ENCODE measurements at places on chromosomes 11 and 22.

- DNase-seq, result peak; percentile 8
Measured at GRCh38 chr11:79076526-79077115, 364.2 kb downstream of the TENM4 start.

DNA sequence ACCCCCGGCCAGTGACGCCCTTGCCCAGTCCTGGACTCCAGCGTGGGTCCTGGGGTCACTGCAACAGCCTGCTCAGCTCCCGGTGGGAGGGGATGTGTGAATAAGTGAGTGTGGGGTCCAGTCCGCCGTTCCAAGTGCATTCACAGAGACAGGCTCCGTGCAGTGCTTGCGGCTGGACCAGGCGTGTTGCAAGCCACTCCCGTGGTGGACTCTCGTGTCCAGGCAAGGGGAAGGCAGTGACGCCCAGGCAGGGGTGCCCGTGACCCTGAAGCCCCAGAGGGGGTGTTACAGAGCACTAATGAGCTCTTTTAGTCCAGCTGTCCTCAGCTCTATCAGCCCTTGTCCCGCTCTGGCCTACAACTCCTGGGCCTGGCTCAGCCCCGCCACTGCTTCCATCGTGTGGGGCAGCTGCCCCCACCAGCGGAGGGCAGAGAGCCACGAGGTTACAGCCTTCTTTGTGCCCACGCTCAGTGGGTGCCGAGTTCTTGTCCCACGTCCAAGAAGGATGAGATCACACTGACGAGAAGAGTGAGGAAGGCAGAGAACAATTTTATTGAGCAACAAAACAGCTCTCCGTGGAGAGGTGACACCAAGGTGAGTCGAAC lies 1807.5 kb downstream of the LRRC4C start:
- DNase-seq, result no peak

GRCh38 chr11:19445771-19446170 lies 205.0 kb upstream of the E2F8 start:
- DNase-seq, result no peak

DNA sequence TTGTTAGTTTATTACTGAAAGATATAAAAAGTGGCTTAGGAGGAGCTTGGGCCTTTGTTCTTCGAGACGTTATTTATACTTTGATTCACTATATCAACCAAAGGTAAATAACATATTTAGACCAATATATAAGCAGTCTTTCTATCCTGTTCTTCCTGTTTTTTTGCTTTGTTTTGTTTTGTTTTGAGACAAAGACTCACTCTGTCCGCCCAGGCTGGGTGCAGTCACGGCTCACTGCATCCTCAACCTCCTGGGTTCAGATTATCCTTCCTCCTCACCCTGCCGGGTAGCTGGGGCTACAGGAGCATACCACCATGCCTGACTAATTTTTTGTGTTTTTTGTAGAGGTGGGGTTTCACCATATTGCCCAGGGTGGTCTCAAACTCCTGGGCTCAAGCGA lies 66.8 kb downstream of the ATM start:
- no peak for DNase-seq

- DNase-seq, result no peak
Measured at GRCh38 chr22:49894322-49895054, 23.8 kb downstream of the ALG12 start.

DNA sequence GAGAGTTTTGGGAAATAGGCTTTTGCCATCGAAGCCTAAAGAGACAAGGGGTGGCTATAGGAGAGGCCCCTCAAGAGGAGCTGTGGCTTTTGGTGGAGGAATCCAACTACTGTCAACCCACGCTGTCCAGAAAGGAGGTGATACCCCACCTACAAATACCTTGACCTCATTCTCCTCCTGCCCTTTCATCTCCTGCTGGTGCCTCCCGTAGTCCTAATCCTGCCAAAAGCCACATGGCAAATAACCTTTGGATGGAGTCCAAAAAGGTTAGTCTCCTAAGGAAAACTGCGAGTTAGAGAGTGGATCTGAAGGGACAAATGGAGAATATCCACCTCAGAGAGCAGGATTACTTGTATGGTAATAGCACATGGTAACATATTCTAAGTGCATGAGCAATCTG lies 112.7 kb downstream of the PDE3B start:
- no peak for DNase-seq

GRCh38 chr22:42585096-42585495 lies 29.6 kb downstream of the POLDIP3 start:
- DNase-seq, result no peak

DNA sequence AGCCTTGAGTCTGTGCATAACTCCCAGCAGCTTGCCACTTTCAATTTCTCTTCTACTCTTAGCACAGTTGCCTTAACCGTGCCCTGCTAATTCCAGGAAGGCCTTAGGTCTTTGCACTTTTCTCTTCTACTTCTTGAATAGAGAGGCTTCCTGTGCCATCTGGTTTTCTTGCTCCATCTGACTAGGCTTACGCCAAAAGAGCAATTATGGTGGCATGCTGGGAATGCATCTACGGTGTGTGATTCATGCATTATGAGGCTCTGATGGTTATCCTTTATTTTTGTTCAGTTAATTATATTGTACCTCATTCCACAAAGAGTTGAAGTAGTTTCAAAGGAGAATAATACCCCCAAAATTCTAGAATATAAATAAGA lies 29.4 kb downstream of the SIK2 start:
- DNase-seq, result no peak

DNA sequence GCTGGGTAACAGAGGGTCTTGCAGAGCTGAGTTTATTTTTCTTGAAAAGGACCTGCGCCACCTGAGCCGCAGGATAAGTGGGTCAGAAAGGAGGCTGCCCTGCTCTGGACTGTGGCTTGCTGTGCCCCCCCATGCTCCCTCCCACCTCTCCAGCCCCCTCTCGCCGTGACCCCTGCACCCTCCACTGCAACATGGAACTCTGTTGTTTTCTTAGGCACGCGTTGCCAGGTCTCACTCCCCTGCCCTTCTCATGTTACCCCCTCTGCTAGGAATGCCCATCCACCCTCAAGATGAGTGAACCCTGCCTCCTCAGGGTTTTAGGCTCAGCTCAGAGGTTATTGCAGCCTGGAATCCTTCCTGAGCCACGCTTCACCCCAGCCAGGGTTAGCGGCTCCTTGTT lies 10.8 kb downstream of the ETS1 start:
- DNase-seq, result no peak

- DNase-seq, result no peak
Measured at GRCh38 chr11:70494559-70495350, 96.4 kb downstream of the CTTN start.

- DNase-seq, result no peak
Measured at GRCh38 chr22:27409299-27409698, 392.3 kb downstream of the MN1 start.

DNA sequence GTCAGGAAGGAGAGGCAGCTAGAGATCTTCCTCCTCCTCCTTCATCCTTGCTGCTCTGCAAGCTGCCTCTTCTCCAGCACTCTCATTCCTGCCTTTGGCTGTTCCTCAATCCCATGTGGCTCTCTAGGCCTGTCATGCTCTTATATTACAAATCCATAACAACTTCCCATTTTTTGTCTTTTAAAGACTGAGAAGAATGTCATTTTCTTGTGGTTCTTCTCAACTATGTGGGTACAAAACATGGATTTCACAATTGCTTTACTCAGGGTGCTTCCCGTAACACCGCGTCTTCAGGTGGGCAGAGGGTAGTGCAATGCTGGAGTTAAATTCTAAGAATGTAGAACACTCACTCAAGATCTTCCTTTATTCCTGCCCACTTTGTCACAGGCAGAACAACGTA lies 6.8 kb upstream of the CAT start:
- DNase-seq, result no peak

- DNase-seq, result no peak
Measured at GRCh38 chr22:22810471-22810870, 77.1 kb upstream of the IGLL5 start.

DNA sequence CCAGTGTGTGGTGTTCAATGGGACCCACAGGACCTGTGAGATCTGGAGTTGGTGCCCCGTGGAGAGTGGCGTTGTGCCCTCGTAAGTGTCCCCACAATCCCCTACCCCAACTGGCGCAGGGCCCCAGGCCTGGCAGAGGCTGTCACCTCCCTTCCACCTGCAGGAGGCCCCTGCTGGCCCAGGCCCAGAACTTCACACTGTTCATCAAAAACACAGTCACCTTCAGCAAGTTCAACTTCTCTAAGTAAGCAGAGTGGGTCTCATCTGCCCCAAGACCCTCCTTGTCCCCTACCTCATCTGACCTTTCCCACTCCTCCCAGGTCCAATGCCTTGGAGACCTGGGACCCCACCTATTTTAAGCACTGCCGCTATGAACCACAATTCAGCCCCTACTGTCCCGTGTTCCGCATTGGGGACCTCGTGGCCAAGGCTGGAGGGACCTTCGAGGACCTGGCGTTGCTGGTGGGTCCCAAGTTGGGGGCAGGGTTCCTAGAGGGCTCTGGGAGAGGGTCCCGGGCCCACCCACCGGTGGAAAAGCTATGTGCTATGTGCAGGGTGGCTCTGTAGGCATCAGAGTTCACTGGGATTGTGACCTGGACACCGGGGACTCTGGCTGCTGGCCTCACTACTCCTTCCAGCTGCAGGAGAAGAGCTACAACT lies 8.1 kb downstream of the P2RX6 start:
- no peak for DNase-seq

DNA sequence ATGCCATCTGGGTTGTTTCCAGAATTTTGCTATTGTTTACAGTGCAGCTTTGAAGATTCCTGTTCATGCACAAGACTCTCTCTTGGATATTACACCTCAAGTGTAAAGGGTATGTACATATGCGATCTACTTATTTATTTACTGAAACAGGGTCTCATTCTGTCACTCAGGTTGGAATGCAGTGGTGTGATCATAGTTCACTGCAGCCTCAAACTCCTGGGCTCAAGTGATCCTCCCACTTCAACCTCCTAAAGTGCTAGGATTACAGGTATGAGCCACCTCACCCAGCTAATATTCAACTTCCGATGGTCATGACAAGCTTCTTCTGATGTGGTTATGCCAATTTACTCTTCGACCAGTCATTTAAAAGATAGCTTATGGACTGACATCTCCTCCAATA lies 158.1 kb upstream of the PITPNB start:
- DNase-seq, result no peak

DNA sequence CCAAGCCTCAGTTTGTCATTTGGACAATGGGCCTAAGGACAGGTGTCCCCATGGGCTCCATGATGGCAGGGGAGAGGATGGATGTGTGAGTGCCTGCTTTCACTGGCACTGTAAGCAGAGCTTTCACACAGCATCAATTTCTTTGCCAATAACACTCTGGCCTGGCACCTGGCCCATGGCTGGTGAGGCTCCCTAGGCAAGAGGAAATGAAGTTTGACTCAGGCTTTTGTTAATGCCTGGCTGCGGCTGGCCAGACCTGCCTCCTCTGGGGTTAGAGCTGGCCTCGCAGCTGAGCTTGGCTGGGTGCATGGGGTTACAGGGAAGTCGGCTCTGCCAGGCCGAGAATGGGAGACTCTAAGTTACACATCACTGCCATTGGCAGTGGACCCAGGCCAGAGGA lies 30.0 kb upstream of the SEZ6L start:
- DNase-seq, result no peak

GRCh38 chr11:125281831-125282595 lies 117.5 kb downstream of the PKNOX2 start:
- no peak for DNase-seq

- DNase-seq, result no peak
Measured at GRCh38 chr11:61775606-61776554, 16.5 kb downstream of the TMEM258 start.

DNA sequence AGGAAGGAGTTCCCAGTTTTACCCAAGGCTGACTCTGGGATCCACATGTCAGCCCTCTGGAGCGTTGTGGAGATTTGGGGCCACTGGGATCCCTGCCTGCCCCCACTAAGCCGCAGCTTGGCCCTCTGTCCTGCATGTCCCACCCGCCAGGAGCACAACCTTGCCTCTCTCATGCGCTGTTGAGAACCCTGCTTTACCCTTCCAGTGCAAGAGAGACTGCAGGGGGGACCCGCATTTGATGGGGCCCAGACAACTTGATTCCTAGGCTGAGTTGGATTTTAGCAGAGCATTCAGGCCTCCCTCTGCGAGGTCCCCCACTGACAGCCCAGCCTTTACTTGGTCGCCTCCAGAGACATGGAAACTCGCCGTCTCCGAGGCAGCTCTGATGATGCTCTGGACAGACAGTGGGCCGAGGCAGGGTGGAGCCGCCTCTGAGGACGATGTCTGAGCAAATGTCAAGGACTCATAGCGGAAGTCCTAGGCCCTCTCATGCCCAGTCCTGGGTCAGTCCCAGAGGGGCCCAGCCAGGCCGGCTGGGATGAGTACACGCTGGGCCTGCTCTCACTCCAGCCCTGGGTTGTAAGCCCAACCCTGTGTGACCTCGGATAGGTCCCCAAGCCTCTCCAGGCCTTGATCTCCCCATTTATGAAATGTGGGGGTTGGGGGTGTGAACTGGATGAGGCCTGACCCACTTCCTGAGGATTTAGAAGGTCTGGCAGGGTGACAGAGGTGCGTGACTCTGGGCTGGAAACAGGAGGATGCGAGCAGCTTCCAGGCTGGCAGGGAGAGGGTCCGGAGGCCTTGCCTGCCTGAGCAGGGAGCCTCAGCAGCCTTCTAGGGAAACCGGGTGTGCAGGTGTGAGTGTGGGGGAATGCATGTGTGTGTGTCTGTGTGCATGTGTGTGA lies 630 bp downstream of the CD5 start:
- DNase-seq, result no peak

DNA sequence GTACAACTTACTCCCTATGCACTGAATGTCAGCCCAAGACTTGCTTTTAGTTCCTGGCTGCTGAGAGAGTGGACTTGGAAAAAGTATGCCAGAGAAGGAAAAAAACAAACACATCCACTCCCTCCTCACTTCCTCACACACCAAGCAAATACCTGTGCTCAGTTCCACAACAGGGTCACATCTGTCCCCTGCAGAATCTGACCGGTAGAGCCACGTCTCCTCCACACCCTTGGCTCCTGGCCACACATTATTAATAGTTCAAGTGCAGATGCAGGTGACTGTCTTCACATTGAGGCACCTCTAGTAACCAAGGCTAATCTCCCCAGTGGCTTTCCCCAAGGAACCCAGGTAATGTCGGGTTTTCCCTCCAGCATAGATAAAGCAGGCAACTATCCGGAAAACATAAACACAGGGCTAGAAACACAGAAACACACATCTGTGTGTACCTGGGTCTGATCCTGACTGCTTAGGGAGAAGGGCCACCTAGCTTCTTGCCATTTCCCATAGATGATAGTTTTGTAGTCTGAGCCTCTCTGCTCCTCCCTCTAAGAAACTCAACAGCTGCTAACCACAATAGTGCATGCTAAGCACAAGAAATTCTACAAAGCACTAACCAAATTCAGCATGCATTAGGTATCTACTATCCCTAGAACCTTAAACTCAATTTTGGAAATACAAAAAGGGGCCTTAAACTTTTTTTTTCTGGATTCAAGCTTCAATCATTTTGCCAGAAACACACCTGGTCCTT lies 10.2 kb downstream of the SYTL2 start:
- DNase-seq, result no peak

DNA sequence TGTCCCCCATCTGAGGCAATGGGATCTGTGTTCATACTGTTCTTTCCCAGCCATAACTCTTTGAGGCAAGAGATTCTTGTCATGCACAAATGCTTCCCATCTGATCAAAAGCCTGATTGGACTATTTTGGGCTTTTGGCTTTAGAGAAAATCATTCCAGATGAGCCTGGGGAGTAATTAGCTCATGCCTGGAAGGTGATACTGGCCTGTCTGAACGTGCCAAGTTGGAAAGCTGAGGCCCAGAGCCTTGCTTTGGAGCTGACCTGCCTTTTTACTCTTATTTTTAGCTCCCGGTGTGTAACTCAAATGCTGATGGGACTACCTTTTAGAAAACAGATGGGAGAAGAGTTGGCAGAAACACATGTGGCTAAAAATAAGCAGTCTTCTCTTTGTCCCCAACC lies 105.0 kb downstream of the DBX1 start:
- no peak for DNase-seq

Measured in stimulated activated CD4-positive, alpha-beta T cell treated with anti-CD3 and anti-CD28 coated beads, Interleukin-4, amount 100 ng/mL, for 1 hour (primary cell).